Stimulated activated CD8-positive, alpha-beta memory T cell treated with anti-CD3 and anti-CD28 coated beads, Interleukin-7, amount 100 ng/mL, for 48 hours (primary cell): ENCODE measurements at places on chromosomes 13 and 19.

DNA sequence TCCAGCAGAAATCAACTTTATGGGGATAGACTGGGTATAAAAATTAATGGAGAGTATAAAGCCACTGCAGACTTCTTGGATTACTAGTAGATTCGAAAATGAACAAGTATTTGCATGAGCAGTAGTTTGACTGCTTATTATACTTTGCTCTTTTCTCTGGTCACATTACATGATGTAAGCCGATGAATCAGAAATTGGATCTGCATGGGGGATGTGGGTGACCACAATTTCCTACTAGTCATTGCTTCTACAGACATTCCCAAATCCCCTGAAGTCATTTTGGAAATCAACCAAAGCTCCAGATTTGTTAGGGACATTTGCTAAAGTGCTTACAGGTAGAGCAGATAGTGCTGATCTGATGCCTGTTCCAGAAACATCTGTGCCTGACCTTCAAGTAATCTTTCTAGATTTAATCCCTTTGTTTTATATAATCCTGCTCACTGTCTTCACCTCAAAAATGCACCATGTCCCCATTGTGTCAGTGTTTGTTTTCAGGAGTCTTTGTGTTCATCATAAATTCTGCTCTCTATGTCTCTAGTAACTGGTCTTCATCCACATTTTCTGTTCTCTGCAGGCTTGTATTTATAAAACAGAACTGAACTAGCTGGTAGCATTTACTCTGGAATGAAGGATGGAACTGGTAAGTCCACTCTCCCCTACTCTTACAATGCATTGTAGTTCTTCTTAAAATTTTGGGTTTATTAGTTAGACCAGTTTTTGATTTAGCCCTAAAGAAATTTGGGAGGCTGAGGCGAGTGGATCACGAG, 201.5 kb upstream of the CSNK1A1L start:
- DNase-seq: no peak

DNA sequence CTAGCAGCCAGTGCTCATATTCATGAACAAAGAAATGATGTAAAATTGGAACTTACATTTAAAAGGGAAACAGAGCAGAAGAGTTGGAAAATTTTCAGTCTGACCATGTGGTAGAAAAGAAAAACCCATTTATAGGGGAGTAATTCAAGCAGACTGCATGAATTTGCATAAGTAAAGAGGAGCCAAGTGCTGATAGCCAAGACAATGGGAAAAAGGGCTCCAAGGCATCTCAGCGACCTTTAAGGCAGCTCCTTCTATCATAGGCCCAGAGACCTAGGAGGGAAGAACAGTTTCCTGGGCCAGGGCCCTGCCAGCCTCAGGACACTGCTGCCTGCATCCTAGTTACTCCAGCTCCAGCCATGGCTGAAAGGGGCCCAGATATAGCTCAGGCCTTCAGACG, 7.5 kb downstream of the DNAJC3 start:
- no peak for DNase-seq

GRCh38 chr13:72696579-72696978, 30.9 kb downstream of the MZT1 start:
- no peak for DNase-seq

DNA sequence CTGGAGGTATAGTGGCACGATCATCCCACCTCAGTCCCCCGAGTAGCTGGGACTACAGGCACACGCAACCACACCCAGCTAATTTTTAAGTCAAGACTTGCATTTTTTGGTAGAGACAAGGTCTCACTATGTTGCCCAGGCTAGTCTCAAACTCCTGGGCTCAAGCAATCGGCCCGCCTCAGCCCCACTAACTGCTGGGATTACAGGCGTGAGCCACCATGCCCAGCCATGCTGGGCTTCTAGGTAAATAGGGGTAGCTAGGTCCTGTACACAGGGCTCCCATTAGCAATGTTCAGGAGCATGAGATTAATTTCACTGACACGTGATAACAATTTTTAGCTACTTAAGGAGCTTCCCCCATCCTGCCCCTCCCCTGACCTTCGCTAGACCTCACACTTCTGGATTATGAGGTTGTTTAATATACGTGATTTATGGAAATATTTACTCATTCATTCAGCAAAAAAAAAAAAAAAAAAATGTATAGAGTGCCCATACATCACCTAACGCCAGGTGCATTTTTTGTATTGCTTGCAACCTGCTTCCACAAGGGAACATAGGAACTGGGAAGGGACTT, 19.2 kb downstream of the TMEM272 start:
- no peak for DNase-seq

- DNase-seq: no peak
Measured at GRCh38 chr19:56751078-56751489, 79.5 kb upstream of the ZNF835 start.

- no peak for DNase-seq
Measured at GRCh38 chr19:46373491-46374359, 26.8 kb downstream of the PPP5C start.

DNA sequence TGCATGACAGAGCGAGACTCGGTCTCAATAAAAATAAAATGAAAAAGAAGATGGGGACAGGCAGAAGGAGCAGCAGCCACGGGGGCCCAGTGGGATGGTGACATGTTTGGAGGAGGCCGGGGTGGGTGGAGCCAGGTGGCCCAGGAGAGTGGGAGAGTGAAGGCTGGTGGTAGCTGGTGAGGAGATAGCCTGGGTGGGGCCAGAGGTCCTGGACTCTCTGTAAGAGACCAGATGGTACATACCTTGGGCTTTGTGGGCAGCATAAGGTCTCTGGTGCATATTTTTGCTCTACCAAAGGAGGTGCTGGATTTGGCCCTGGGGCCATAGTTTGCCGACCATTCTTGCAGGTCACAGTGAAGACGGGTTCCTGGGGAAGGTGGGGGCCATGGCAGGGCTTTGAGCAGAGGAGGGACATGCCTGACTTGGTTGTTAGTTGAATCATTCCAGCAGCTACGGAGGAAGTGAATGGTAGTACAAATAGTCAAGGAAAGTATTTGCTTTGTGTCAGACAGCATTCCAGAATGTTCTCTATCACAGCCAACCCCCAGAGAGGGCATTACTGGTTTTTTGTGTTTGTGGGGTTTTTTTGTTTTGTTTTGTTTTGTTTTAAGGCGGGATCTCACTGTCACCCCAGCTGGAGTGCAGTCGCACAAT, 69.1 kb downstream of the ARHGEF18 start:
- no peak for DNase-seq

DNA sequence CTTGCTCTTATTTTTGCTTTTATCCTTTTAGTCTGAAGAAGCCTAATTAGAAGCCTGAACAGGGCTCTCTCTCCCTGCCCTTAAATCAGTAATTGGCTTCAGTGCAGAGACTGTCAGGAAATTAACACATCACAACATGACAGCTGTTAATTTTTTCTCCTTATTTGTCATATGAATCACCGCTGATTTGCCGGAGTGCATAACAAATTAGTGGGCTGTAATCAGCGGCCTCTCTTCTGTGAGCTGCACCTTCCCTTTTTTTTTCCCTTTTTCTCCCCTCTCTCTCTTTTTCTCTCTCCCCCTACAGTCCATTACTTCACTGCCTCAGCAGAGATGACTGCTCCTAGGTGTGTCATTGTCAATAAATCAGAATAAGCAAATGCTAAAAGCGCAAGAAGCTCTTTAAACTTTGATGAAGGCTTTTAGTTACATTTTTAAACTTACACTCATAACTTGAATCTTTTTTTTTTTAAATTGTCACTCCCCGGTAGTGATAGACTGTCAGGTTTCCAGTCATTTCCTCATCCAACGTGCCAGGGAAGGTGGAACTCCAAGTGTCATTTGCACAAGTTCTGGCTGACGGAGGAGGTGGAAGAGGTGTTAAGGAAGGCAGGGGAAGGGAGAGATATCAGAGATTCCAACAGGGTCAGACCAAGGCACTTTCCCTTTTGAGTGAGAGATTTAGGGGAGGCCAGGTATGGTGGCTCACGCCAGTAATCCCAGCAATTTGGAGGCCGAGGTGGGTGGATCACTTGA, 197.1 kb upstream of the TSHZ3 start:
- no peak for DNase-seq

DNA sequence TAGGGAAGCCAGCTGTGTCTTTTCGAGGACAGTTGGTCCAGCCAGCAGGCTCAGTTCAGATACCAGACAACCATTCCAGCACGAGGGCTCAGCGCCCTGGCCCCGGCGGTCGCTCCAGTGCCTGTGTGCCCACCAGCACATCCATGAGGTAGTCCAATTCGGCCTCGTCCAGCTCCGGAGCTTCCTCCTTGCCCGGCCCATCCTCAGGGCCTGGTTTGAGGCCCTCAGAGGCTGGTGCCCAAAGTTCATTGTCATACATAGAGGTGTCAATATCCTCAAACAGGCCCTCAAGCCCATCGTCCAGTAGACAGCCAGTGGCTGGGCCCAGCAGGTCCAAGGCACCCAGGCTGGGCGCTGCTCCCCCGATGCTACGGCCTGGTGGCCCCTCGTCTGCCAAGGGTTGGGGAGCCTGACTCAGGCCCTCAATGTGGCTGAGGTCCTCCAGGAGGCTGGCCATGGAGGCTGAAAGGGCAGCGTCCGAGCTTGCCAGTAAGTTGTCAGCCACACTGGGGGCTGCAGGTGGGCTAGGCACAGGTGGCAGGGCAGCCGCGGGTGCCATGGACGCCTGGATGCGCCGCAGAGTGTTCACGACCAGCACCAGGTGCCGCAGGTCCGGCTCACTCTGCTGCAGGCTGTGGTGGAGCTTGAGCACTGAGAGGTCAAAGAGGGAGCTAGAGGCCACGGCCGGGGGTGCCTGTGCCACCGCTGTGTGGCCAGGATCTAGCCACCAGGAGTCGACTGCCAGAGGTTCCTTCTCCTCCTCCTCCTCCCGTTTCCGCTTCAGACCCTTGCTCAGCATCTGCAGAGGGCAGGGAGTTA, 2.8 kb downstream of the SERTAD1 start:
- DNase-seq: no peak

GRCh38 chr19:11239377-11240000, at the start of gene ANGPTL8:
ANGPTL8 (plus strand) TSS chr19:11239619; CDS start chr19:11239638, 19 bp downstream.
- DNase-seq: no peak

DNA sequence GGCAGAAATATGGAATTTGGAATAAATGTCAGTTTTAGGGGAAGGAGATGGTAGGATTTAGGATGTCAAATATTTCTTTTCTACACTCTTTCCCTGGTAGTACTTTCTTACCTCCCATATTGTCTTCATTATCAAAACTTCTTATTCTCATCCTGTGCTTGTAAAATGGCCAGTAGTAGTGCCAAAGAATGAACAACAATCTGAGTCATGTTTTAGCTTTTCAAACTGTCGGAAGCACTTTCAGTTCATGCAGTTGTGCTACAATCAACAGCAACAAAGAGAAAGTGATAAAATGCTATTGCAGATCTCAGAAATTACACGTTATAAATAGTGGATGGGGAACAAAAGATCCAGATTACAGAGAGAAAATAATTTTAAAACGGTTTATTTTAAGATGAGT, 193.7 kb upstream of the RXFP2 start:
- DNase-seq: no peak

GRCh38 chr13:44382635-44383145, 9.1 kb downstream of the SERP2 start:
- no peak for DNase-seq

- no peak for DNase-seq
Measured at GRCh38 chr19:20167651-20168122, 673 bp downstream of the ZNF486 start.

DNA sequence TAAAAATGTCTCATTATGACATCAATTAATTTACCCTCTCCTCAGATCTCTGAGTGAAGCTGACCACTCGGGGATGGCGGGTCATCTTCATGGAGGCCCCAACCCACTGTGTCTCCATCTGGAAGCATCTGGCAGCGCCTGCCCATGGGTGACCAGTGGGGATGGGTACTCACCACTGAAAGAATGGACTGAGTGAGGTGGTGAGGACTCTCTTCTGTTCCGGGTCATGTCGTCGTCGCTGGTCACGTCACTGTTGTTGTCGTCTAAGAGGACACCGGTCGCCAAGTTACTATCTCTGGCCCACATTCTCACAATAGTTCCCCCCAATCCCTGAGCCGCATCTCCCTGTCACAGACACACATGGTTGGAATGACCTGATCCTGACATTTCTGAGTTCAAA, 17.1 kb downstream of the PEG3 start:
- no peak for DNase-seq

DNA sequence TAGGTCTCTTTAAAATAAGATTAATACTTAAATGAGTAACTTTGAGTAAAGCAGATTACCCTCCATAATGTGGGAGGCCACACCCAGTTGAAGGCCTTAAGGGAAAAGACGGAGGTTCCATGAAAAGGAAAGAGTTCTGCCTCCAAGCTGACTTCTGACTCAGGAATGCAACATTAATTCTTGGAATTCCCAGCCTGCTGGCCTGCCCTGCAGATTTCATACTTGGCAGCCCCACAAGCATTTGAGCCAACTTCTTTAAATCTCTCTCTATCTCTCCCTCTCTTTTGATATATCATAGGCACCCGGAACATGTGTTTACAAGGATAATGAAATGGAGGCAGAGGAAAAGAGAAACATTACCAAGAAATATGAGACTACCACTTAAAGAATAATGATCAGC, 902.3 kb upstream of the MIR17HG start:
- DNase-seq: no peak

GRCh38 chr13:25222740-25223139, 50.7 kb upstream of the AMER2 start:
- no peak for DNase-seq

- DNase-seq: no peak
Measured at GRCh38 chr13:76717092-76717491, 169.1 kb downstream of the KCTD12 start.

GRCh38 chr13:21240586-21240985, 64.1 kb downstream of the MRPL57 start:
- no peak for DNase-seq

GRCh38 chr19:19387108-19387507, 18.4 kb upstream of the GATAD2A start:
- DNase-seq: no peak

GRCh38 chr19:44662691-44663385, 8.4 kb upstream of the CEACAM19 start:
- no peak for DNase-seq

DNA sequence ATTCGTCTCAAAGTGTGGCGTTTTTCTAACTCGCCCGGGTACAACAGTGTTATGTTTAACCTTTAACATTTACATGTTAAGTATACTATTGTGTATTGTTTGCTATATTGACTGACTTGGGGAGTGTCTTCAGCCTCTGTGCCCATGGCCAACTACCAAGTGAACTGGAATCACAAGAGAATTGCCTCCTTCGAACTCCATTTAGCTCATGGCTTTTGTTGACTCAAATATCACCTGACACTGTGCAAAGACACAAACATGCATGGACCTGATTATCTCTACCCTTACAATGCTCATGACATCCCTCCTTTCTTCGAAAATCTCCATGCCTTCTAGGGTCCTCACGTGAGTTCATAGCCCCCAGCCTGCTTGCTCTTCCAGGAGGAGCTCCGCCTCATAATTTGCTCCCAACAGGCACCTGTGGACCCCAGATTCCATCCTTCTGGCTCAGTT, 704 bp downstream of the ZNF814 start:
- no peak for DNase-seq
